ENCODE measurements at places on chromosomes 2 and 18. TPM values are rescaled to one million over a fixed set of nuclear protein-coding genes. Genes with fewer than 3 reads are reported as not detected.

The DNER gene
- total RNA-seq: 11.1 TPM

The APOB gene
- total RNA-seq: 0.23 TPM

The OTOF gene
- total RNA-seq: 0.11 TPM

The PROKR1 gene
- total RNA-seq: 0.03 TPM

The IL37 gene
- not detected for total RNA-seq

The HOXD13 gene
- total RNA-seq: 0.29 TPM

The SLC35F6 gene
- total RNA-seq: 39.2 TPM

The CHRND gene
- not detected for total RNA-seq

Measured in A549 treated with GW870086 at 1 μM for 4 hours (cell line).